ENCODE measurements at places on chromosomes 3 and 15.

- no peak for DNase-seq
Observed at GRCh38 chr3:25697553-25697952, 32.8 kb upstream of the TOP2B start.

DNA sequence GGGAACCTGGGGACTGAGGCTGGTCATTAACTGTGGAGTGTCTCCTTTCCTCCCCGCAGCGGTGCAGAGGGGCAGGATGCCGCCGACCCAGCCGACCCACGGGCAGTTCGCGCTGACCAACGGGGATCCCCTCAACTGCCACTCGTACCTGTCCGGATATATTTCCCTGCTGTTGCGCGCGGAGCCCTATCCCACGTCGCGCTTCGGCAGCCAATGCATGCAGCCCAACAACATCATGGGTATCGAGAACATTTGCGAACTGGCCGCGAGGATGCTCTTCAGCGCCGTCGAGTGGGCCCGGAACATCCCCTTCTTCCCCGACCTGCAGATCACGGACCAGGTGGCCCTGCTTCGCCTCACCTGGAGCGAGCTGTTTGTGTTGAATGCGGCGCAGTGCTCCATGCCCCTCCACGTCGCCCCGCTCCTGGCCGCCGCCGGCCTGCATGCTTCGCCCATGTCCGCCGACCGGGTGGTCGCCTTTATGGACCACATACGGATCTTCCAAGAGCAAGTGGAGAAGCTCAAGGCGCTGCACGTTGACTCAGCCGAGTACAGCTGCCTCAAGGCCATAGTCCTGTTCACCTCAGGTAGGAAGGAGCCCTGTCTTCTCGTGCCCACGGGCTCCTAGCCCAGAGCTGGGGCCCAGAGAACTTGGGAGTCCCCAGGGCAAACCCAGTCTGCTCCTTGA, 3.7 kb downstream of the NR2F2 start:
- no peak for DNase-seq

DNA sequence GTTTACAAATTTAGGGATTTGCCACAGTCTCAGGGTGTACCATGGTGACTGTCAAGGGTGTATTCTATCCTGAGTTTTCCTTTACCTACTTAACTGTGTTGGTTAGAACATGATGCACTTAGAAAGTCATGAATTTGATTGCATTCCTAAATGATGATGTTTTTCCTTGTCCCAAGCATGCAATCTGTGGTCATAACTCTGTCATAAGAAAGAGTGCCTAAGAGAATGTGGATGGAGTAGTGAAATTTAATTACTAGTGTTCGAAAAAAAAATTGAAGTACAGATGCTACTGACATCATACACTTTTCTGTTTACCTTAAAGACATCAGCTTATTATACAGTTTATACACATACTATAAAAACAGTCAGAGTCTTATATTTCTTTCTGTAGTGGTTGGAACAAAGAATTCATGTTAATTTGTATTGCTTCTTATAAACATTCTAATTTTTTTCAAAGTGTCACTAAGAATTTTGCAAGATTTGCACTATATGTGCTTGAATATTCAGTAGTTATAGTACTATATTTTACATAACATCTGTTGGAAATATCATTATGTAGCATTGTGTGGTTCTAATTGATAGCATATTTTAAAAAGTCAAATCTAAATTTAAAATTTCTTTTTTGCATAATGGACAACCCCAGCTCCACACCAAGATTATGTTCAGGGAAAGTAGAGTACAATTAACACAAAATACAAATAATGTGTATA, 231.3 kb upstream of the KCNMB2 start:
- DNase-seq, result no peak

GRCh38 chr3:7779331-7779730, 722.3 kb upstream of the LMCD1 start:
- no peak for DNase-seq

GRCh38 chr15:35557544-35557943, 11.6 kb upstream of the DPH6 start:
- DNase-seq, result no peak

GRCh38 chr3:72047221-72047871, 262.4 kb upstream of the PROK2 start:
- no peak for DNase-seq

DNA sequence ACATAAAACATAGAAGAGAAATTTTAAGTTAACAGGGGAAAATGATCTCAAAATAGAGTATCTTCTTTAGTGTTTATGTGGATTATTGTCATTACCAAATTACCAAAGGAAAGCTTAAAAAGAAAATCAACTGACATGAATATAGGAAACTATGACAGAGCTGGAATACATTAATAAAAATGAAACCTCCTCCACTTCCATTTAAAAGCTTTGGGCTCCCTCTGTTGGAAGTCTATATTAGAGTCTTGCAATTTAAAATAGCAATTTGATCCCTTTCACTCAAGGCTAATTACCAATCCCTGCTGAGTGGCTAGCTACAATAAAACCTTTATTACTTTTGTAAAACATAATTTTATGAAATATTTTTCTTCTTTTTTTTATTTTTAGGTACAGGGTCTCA, 61.4 kb upstream of the IMPG2 start:
- DNase-seq, result no peak

- DNase-seq, result no peak
Observed at GRCh38 chr3:194194051-194194756, 58.3 kb downstream of the HES1 start.

DNA sequence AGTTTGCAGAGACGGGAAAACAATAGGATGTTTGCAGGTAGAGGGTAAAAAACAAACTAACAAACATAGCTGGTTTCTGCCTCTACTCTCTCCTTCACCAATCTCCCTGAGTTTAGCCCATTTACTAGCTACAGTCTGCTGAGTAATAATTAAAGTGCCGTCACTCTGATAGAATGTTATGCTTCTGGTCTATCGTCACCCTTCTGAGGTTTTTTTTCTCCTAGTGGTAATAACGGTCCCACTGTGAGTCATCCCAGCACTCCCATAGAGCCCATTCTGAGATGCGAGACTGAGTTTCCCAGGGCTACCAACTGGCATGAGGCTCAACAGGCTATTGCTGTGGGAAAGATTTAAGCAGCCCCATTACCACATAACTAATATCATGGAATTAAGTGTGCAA, 56.4 kb downstream of the PLAAT1 start:
- no peak for DNase-seq

DNA sequence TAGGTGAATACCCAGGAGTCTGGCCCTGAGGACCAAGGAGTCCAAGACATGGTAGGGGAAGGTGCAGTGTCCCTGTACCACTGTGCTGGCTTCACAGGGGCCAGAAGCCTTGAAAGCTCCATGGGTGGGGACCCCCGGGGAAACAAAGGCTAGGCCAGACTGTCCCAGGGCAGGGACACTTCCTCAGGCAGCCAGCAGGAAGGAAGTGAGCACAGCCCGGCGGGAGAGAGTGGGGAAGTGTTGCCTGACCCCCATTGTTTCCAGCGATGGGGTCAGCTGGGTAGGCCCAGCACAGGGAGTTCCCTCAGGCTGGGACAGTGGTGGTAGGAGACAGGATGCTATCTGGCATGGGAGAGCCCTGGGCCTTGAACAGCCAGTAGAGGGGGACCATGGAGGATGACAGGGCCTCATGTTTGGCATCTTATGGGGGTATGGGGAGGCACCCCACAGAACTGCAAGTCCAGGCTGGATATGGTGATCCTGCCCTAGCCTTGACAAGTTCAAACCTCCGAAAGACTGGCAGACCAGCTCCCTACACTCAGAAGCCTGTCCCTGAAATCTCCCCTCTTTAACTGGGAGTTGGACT, 1.2 kb upstream of the HYAL2 start:
- DNase-seq, result no peak

DNA sequence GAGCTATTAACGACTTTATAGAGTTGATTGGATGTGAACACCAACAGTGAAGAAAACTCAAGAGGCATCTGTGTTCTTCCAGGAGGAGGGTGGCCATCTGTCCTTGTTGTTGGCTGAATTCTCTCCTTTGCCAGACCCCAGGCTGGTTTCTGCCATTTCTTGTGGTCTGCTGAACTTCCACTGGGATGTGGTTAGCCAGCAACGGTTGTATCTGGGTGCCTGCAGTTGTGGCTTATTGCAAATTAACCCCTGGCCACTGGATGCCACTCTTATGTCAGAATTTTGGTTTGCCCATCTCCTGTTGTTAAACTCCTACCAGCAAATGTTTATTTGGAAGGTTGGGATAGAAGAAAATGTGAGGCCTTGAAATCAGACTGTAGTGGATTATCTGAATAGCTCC, 163.6 kb upstream of the TBC1D5 start:
- no peak for DNase-seq

- DNase-seq, result no peak
Observed at GRCh38 chr3:177792311-177793030, 595.2 kb upstream of the TBL1XR1 start.

DNA sequence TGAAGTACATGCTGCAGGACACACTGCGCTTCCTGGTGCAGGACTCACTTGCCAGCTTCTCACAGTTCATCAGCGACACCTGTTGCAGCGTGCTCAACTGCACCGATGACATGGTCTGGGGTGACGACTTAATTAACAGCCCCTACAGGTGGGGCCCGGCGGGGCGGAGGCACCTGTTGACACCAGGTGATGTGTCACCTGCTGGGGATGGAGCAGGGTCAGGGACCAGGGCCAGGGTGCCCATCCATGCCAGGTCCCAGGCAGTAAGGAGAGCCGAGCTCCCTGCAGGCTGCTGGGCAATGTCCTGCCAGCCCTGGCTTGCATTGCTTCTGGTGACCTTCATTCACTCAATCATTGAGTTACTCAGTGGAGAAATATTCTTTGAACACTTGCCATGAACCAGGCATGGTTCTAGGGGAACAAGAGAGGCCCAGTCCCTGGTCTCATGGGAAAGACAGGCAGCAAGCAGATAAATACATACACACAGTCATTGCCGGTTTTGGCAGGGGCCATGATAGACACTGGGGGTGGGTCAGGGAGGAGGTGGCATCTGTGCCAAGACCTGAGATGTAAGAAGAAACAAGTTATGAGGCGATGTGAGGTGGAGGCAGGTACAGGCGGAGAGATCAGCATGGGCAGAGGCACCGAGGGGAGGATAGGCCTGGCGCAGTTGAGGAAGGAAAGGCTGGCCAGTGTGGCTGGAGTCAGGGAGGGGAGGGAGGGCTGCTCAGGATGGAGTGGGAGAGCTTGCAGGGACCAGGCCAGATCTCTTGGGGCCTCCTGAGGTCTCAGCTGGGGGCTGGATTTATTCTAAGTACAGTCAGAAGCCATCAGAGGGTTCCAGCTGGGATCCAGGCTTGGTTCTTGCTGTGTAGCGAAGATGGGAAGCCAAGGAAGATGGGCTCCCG, 30.8 kb downstream of the DNAH1 start:
- DNase-seq, result no peak

Data from central memory CD8-positive, alpha-beta T cell (primary cell).